ENCODE measurements at places on chromosomes 6 and 20.

GRCh38 chr20:23889775-23890187 lies 10.2 kb upstream of the CST5 start:
- DNase-seq = peak; percentile 71

- DNase-seq = no peak
Observed at GRCh38 chr6:41964201-41964887, 22.7 kb upstream of the CCND3 start.

DNA sequence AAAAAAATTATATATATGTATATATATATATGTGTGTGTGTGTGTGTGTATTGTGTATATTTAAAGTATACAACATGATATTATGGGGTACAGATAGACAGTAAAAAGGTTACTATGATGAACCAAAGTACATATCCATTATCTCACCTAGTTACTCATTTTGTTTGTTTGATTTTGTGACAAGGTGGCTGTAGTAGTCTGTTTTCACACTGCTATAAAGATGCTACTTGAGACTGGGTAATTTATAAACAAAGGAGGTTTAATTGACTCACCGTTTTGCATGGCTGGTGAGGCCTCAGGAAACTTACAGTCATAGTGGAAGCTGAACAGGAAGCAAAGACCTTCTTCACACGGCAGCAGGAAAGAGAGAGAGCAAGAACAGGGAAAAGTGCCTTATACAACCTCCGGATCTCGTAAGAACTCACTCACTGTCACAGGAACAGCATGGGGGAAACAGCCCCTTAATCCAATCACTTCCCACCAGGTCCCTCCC lies 30.2 kb upstream of the DACT2 start:
- no peak for DNase-seq

GRCh38 chr6:105940990-105941389 lies 145.1 kb upstream of the PRDM1 start:
- no peak for DNase-seq

- no peak for DNase-seq
Observed at GRCh38 chr20:46108435-46108841, 9.7 kb upstream of the CD40 start.

GRCh38 chr6:163837691-163838431 lies 423.3 kb downstream of the QKI start:
- no peak for DNase-seq

- no peak for DNase-seq
Observed at GRCh38 chr6:11830105-11830504, 51.5 kb upstream of the ADTRP start.

- DNase-seq = no peak
Observed at GRCh38 chr6:132490024-132490423, 22.9 kb downstream of the STX7 start.

DNA sequence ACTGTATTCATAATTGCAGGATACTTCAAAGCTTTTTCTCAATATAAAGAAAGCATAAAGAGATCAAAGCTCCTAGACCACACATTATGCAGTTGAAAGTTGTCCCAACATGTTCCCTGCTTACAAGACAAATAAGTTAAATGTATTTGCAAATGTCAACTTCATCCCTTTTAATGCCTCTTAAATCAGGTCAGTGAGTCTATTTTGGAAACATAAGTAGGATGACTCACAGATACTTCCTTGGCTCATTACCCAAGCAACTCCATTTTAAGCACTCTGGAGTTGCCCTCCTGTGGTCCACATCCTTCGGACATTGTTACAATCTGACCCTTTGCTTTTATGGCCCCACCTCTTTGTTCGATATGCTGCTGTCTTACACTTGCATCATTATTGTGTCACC lies 162.0 kb downstream of the FAXC start:
- no peak for DNase-seq

DNA sequence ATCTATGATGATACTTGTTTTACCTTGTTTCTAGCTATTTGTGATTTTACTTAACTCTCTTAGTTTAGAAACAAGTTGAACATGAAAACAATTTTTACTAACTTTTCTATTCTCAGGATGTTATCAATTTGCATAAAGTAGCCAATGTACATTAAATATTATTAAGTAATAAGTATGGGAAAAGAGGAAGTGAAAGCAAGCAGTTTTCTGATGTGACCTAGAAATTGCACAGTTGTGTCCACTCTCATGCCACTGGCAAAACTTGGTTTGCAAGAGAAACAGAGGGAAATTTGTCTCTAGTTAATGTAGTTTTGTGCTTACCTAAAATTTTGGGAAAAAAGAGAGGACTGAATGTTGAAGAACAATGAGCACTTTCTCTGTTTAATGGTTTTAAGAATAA lies 19.2 kb upstream of the TSPYL1 start:
- DNase-seq = no peak

GRCh38 chr6:111813237-111813636 lies 60.0 kb downstream of the FYN start:
- no peak for DNase-seq

DNA sequence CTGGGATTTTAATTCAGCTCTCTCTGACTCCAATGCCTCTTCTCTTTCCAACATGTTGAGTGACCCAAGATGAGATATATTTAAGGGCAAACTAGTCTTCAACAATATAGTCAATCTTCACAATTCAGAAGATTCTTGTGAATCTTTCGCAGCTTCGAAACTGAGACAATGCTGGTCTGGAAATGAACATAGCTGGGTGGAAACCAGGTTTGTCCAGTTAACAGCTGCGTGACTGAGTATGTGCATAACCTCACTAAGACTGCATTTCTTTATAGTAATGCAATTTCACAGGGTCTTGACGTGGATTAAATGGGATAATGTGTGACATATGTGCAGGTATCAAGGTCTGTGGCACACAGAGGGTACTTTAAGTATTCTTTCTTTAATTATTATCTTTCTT lies 18.9 kb downstream of the PTPRT start:
- DNase-seq = no peak

DNA sequence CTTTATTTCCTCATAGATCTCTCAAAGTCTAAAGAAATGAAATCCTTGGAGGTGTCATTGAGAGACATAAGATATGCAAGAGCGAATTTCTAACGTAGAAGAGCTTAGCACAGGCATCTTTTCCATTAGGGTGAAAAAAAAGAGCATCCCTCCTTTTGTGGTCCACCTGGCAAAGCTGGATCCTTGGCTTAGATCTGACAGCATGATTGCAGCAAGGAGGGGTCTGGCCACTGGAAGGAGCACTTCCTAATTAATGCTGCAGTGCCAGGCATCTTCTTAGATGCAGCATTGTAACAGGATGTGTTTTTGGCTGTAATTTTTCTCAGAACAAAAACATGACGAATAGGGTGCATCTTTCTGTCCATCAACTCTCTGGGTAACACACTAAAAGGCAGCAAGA lies 60.1 kb upstream of the TFAP2D start:
- DNase-seq = no peak

GRCh38 chr6:157741948-157742556 lies 81.0 kb upstream of the SNX9 start:
- no peak for DNase-seq

DNA sequence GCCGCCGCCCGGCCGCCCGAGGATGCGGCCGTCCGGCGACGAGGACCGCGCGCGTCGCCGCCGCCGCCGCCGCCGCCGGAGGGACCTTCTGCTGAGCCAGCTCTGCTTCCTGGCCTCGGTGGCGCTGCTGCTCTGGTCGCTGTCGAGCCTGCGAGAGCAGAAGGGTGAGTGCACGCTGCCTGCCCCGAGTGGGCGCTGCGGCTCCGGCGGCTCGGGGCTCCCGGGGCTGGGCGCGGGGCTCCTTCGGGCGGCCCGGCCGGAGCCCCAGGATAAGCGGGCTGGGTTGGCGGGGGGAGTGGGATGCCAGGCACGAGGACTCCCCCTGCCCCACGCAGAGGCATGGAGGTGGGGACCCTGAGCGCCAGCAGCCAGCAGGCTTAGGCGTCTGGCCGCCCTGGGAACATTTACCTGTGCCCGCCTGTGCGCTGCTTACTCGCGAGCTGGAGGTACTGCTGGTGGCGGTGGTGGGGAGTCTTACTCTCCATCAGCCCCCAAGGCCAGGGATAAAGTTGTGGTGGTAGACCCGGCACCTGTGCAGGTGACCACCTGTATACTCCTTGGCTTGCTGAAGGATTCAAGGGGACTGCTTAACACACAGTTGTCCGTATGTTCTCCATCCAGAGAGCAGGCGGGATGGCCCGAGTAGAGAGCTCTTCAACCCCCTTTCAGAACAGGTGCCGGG lies 520 bp downstream of the SLC24A3 start:
- no peak for DNase-seq

DNA sequence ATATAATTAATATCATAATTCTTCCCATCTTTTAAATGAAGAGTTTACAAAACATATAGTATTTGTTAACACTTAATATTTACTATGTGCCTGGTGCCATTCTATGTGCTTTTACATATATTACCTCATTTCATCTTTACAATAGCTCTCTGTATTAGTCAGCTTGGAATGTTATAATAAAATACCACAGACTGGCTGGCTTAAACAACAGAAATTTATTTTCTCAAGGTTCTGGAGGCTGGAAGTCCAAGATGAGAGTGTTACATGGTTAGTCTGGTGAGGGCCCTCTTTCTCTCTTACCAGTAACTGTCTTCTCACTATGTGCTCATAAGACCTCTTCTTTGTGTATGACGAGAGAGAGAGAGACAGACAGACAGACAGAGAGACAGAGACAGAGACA lies 110.2 kb downstream of the NKAIN2 start:
- no peak for DNase-seq

- DNase-seq = no peak
Observed at GRCh38 chr6:110075406-110075805, 97.3 kb downstream of the GPR6 start.

- DNase-seq = no peak
Observed at GRCh38 chr6:43432009-43432945, 4.9 kb downstream of the ABCC10 start.

- DNase-seq = no peak
Observed at GRCh38 chr6:7224731-7225130, 88.3 kb downstream of the SSR1 start.

DNA sequence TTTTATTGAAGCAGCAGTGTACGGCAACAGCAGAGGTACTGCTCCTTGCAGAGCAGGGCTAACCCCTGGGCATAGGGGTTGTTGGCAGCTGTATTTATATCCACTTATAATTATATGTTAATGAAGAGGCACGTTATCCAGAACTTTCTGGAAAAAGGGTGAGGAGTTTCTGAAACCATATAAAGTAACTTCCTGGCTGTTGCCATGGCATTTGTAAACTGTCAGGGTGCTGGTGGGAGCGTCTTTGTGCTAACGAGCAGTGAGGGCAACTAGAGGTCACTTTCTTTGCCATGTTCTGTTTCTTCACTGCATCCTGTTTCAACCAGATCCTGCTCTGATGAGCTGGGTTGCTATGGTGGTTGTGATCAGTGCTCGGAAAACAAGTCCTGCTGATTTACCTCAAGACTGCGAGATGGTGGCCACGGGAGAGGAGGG lies 11.1 kb upstream of the ARFGEF2 start:
- DNase-seq = no peak

All from HuH-7 (cell line).